ENCODE measurements at places on chromosomes 16 and 17.

- no peak for DNase-seq
These were observed 28.3 kb downstream of the XPO6 start for GRCh38 chr16:28183484-28183883.

DNA sequence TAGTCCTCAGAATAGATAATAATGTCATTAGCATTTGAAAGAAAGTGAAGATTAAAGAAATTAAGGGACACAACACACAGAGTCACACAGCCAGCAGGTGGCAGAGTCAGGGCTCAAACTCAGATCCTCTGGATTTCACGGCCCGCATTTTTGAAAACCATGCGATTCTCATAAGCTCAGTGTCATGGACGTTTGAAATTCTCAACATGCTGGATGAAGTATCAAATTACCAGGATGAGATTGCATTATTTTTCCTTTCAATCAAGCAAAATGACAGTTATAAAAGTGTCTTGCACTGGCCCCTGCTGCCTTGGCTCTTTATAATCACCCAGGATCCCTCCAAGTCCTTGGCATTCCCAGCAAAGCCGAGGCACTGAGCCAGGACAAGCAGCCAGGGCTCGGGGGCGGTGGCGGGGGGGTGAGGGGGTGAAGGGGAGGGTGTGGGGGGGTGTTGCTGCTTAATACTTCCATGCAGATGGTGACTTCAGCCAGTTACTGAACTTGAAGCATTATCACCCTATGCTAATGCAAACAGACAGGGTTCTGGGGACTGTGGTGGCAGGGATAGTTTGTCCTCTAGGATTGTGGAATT is 6.6 kb upstream of the BMERB1 start:
- DNase-seq: peak; percentile 45

- peak; percentile 82 for DNase-seq
These were observed 451.5 kb upstream of the HSBP1 start for GRCh38 chr16:83356266-83356665.

- no peak for DNase-seq
These were observed 6.9 kb upstream of the MAPK7 start for GRCh38 chr17:19371259-19372010.

DNA sequence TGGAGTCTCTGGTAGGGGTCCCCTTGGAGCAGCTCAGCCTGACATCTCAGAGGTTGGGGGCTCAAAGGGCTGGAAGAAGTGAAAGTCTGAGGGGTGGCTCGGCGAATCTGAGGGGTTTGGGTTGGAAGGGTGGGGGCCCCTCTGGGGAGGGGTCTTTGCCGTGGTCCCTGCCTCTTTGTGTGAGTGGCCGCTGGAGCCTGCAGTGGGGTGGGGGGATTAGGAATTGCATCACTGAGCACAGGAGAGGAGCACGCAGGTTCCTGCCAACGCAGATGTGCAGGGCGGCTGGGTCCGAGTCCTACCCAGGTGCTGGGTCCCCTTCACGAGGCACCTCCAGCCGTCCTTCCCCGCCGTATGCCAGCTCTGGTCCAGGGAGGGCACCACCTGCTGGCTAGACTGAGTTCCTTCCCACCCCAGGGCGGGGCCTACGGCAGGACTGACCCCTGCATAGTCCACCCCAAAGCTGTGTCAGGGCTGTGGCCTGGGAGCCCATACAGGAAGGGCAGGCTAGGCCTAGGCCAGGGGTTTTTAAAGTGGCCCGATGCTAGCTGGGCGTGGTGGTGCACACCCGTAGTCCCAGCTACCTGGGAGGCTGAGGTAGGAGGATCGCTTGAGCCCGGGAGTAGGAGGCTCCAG is 9.9 kb downstream of the FMNL1 start:
- DNase-seq: peak; percentile 68

- DNase-seq: no peak
These were observed 6.8 kb downstream of the CNP start for GRCh38 chr17:41973408-41973811.

DNA sequence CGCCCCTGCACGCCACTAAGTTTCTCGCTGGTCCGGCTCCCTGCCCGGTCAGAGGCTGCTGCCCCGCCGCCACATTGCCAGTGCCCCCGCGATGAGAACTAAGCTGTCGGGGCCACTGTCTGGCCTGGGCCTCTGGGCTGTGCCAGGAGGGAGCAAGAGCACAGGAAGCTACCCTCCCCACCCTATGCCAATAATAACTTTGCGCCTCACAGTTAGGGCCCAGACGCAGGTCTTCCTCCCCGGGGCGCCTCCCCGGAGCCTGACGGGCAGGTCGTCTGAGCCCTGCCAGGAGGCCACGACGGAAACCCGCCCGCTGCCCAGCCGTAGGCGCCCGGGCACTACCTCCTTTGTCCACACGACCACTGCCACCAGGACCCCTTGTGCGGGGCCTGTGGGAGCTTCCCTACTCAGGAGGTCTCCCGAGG is 1.5 kb downstream of the ZFPM1 start:
- no peak for DNase-seq

- DNase-seq: no peak
These were observed 196.9 kb downstream of the SPECC1 start for GRCh38 chr17:20206068-20206467.

DNA sequence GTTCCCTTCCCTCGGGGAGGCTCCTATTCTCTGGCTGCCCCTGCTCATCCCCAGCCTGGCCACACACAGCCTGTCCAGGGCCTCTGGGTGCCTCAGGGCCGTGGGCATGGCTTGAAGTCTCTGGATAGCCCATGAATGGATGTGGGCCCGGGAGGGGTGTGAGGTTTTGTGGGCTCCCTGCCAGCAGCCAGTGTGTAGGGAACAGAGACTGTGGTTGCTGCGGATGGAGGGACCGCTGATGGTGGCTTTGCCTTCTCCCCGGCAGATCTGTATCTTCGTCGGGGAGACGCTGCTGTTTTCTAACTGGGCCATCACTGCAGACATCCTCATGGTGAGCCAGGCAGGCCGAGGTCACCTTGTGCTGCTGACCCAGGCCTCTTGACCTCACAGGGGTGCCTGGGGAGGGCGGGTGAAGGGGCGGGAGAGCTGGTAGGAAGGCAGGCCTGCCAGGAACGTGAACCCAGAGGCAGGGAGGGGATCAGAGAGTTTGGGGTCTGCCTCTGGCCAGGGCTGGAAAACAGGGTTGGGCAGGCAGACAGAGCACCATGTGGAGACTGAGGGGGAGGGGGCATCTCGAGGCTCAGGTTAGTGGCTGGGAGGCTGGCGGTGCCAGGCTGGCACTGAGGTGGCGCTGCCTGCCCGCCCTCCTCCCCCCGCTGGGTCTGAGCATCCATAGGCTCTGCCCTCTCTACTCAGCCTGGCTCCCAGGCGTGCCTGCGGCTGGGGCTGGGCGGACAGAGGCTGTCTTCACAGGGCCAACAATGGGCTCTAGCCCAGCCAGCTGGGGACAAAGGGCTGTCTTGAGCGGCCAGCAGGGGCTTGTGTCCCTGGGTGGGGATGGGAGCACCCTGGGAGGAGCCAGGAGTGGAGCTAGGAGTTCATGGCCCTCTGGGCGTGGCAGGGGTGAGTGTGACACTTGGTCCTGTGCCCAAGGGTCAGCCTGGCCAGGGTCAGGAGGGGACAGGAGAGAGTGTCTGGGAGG is 21.4 kb downstream of the MYBBP1A start:
- peak; percentile 66 for DNase-seq

- DNase-seq: no peak
These were observed 76.3 kb downstream of the TANC2 start for GRCh38 chr17:63042256-63042812.

DNA sequence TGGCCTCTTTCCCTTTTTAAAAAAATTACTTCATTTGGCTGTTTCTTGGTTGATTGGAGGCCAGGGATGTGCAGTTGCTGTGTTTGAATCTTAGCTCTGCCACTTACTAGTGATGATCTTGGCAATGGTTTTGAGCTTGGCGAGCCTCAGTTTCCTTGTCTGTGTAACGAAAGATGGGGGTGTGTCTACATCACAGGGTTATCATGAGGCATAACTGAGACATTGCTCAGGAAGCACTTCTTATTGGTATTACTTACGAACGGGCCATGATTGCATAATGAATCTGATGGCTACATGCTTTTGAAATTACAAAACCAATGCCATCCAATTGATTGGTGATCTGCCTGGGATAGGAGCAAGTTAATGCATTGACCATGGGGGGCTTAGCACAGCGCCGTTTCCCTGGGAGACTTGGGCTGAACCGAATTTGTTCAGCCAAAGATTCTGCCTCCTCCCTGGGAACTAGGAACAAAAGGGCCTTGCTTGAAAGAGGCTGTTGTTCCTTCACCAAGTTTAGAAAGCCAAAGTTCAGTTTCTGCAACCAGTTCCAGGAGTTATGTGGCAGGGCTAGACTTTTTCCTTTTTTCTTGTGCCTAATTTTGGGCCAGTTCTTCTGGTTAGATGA is 21.9 kb downstream of the CMIP start:
- peak; percentile 35 for DNase-seq

DNA sequence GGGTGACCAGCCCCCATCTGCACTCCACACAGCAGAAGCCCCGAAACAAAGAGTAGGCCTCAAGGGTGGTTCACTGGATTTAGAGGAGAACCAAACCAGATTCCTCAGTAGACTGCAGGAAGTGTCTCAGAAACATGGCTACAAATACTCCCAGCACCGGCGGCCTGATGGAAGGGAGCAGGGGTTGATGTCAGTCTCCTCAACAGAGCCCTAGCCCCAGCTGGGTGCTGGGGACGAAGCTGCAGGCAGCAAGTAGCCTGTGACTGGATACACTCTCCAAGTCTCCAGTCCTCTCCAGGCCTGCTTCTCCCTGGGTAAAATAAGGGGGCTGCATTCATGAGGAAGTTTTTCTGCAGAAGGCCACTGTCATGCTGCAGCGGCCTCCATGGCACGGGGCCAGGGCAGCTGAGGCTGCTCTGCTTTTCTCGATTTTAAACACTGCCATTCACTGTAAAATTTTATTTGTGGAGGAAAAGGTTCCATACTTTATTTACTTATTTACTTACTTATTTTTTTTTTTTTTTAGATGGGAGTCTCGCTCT is 36.7 kb upstream of the SREBF1 start:
- no peak for DNase-seq

DNA sequence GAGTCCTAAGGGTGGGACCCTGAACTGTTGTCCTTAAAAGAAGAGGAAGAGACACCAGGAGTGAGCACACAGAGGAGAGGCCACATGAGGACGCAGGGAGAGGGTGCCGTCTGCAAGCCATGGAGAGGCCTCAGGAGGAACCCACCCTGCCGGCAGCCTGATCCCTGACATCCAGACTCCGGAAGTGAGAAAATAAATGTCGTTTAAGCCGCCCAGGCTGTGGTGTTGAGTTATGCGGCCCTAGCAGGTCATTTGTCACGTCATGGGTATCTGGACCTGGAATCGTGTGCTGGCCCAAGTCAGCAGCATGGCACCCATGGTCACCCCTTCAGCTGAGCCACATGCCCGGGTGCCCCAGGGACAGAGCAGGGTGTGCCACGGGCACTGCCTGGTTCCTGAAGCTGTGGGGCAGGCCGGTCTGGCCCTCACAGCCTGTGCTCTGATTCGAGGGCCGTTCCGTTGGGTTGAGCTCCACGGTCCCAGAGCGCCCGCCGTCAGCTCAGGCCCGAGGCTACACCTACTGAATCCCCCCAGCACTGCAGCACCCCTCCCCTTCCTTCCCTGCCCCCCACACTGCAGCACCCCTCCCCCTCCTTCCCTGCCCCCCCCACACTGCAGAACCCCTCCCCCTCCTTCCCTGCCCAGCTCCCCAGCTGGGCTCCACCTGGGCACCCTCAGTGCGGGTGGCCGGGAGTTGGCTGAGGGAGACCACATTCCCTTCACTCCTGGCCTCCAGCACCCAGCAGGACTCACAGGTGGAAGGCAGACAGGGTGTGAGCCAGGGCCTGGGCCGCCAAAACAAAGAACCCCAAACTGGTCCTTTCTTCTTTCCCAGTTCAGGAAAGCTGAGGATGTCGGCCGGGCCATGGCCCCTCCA is 2.7 kb upstream of the CCDC57 start:
- no peak for DNase-seq

GRCh38 chr16:20952139-20952920 is 51.8 kb downstream of the LYRM1 start:
- DNase-seq: no peak

DNA sequence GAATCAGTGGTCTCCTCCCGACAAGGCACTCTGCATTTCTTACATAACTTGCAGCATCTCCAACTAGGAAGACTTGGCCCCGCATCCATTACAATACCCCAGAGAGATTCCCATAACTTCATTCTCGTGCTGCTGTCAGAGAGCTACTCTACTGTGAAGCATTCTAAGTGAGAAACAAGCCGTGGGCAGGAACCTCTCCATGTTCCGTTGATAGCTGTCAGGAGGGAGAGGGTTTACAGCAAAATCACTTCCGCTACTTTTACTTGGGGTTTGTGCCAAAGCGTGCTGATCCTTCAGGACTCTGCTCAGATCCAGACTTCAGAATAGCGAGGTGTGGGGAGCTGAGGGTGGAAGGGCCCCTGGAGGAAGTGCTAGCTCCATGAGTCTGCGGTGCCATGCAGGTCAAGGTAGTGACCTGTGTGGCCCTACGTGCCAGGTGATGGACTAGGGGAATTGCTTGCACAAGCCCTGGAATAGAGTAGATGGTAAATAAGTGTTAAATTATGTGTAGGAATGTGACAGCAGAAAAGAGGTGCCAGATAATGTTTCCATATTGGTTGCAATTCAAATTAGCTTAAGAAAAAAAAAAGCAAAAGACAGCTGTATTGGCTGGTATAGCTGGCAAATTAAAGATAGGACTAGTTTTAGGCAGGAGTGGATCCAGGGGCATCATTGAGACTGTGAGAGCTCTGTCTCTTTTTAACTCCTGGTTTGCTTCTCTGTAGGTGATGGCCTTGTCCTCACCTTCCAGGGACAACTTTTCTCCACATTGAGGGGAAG is 358.5 kb upstream of the ERCC4 start:
- no peak for DNase-seq

GRCh38 chr17:27579304-27579703 is 51.7 kb upstream of the LGALS9 start:
- DNase-seq: no peak

DNA sequence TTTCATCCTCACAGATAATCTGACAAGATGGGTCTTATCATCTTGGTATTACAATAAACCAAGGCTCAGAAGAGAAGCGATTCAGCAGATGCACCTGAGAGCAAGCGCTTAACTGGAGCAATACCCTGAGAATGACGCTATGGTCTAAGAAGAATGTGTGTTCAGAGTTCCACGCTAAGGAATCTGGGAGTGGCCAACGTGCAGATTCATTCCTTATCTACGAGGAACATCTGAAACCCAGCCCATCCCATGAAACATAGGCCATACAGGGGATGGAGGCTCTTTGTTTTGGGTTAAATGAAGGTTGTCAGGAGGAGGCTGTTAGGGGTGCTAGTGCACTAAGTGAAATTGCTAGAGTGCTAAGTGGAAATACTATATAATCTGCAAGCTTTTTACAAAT is 28.5 kb upstream of the KDM8 start:
- no peak for DNase-seq

DNA sequence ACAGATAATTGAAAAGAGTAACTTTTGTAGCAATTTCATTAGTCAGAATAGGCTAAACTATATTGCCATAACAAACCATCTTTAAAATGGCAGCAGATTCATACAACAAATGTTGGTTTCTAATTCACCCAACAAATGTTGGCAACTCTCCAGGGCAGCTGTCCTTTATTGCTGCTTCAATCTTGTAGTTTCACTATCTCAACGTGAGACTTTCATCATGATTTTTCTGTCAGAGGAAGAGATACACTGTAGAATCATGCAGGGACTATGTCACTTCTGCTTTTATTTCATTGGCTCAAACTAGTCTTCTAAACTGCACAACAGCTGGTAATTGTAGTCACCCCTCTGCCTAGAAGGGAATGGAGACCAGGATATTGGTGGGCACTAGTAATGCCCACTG is 174.2 kb downstream of the TANC2 start:
- no peak for DNase-seq
